Activated CD4-positive, alpha-beta T cell treated with anti-CD3 and anti-CD28 coated beads for 4 hours (primary cell): ENCODE measurements at places on chromosomes 2 and 18.
A peak's percentile ranks its signal among the peaks of the same experiment; 100 is the strongest.

DNA sequence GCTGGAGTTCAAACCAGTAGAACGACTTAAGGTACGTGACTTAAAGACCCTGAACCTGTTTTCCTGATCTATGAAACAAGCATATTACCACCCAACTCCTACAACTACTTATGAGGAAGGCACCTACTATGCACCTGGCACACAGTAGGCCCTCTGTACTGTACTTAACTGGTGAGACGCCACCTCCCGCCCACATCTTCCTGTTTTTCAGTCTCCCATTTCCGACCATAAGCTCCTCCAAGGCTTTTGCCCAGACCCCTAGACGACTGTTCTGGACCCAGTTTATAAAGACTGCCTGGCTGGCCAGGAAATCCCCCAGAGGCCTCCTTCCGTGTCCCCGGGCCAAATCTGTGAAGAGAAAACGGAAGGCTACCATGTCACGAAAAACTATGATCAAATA lies 1.5 kb downstream of the GALNT14 start:
- no peak for DNase-seq

DNA sequence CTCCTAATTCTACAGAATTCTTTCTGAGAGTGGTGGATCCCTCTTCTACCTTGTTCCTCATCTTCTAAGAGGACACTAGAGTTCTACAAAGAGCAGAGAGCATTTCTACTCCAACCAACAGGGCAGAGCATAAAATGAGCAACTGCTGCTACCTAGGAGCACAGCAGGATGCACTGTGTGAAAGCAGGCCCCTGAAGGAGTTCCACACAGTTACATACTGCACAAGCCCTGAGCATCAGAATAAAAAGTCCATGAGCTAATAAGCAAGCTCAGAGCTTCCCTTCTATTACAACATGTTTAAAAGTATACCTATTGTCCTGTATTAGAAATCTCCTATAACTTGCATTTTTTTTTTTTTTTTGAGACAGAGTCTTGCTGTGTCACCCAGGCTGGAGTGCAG lies 8.4 kb downstream of the FHL2 start:
- DNase-seq, result no peak

- DNase-seq, result no peak
Observed at GRCh38 chr2:9574331-9574730, 18.7 kb upstream of the ADAM17 start.

DNA sequence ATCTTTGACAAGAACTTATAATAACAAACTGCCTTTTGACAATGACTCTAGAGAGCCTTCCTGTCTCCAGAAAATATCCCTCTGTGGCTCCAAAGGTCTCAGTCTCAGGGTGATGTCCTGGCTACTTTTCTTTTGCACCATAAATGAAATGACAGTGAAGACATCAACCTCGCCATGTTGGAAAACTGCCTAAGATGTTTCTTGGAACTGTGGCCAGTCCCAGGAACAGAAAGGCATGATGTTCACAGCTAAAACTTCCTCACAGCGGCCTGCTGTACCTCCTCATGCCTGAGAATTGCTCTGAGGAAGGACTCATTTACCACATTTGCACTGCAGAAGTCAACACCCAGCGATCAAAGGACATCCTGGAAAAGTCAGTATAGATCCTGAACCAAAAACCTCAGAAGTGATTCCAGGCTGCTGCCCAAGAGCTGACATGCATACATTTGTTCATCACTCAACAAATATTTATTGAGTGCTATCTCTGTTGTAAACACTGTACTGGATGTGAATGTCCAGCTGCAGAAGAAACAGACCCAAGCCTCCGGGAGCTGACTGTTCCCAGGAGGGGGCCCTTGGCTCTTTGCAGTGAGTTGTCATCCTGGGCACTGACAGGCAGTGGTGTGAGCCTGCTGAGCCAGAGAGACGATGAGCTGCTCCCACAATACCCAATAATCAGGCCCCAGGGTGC lies 64.3 kb upstream of the ACSL3 start:
- DNase-seq, result no peak

DNA sequence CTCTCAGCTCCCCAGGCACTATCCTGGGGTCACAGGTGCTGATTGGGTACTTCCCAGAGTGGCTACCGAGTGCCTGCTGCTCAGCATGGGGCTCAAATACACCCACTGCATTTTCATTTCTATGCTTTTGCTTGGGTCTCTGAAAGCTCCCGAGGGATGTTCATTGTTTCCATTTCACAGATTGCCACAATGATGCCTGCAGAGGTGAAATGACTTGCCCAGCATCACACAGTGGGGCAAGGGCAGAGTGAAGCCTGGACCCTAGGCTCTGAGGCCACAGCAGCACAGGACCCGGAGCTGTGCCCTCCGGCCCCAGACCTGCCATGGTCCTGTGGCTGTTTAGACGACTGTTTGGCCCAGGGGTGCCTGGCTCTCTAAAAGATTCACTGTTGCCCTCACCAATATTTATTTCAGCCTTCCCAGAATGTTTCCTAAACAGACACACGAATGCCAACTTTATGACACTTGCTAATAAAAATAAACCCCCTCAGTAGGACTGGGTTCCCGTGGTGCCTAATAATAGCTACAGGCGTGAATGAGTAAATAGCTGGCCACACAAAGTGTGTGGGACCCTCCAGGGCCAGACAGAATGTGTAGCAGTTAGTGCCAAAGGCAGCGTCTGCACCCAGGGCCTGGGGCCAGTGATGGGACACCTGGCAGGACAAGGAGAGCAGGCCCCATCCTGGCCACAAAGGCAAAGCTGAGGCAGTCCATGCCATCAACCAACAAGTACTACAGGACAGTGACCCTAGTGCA lies 11.5 kb upstream of the ST8SIA5 start:
- DNase-seq, result no peak

DNA sequence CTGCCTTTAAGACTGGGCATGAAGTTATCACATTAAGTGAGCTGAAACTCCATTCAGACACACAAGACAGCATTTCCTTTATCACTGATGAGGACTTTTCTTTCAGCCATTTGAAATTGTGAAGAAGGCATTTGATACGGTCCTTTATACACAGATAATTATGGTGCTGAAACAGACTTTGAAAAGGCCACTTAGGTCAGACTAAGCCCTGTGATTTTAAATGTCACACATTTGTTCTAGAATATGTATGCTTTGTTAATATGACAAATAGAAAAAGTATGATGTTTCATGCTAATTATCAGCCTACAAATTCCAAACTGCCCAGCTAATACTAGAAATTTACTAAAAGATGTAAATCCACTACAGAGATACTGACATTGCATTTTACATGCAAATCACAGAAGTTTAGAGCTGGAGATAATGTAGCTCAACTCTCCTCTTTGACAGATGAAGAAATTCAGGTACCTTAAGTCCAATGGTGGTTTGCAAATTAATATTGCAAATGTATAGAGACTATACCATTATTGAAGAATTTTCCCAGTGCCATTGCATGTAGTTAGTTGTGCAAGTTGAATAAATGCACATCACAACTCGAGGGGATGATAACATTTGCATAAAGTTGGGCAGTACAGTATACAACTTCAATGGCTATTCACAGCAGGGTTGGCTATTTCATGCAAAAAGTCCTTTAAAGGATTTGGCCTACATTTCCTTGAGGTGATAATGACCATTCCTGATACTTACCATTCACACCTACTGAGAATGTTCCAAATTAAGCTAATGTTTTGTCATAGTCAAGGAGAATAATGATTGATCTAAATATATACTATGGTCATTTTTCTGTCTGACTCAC lies 175.2 kb downstream of the UPP2 start:
- no peak for DNase-seq

- no peak for DNase-seq
Observed at GRCh38 chr18:77619525-77619924, 369.9 kb downstream of the GALR1 start.

- no peak for DNase-seq
Observed at GRCh38 chr18:40962784-40963183, 992.2 kb upstream of the PIK3C3 start.

DNA sequence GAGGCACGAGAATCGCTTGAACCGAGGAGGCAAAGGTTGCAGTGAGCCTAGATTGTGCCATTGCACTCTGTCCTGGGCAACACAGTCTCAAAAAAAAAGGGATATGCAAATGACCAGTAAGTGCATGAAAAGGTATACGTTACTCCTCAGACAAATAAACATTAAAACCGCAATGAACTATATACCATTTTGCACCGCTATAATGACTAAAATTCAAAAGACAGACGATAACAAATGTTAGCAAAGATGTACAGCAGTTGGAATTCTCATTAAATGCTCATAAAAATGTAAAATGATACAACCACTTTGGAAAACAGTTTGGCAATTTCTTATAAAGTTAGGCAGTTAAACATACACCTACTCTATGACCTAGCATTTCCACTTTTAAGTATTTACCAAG lies 67.4 kb upstream of the MSH6 start:
- DNase-seq, result no peak

GRCh38 chr2:74806920-74807319 lies 27.0 kb upstream of the HK2 start:
- no peak for DNase-seq

GRCh38 chr2:6442252-6442985 lies 423.3 kb downstream of the CMPK2 start:
- DNase-seq, result no peak

GRCh38 chr2:98461498-98462049 lies 16.9 kb downstream of the INPP4A start:
- peak; percentile 1 for DNase-seq

DNA sequence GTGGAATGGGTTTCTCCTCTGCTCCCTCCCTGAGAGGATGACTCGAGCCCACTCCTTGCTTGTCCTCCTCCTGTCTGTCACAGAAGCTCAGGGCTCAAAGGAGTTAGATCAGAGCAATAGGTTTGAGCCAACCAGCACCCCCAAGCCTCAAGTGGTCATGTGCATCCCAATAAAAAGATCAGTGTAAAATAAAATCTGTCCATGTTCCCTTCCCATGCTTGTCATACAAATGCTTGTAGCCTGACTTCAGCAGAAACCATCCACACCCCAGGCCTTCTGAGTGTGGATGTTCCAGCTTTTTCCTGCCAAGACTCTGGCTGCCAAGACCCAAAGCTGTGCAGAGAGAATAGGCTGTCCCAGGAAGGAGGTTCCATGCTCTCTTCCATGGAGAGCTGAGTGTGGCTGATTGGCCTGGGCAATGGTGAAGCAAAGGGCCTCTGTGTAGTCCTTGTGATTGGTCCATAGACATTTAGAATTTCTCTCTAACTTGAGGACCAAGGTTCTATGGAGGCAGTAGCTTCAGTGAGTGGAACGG lies 67.4 kb downstream of the GYPC start:
- no peak for DNase-seq

DNA sequence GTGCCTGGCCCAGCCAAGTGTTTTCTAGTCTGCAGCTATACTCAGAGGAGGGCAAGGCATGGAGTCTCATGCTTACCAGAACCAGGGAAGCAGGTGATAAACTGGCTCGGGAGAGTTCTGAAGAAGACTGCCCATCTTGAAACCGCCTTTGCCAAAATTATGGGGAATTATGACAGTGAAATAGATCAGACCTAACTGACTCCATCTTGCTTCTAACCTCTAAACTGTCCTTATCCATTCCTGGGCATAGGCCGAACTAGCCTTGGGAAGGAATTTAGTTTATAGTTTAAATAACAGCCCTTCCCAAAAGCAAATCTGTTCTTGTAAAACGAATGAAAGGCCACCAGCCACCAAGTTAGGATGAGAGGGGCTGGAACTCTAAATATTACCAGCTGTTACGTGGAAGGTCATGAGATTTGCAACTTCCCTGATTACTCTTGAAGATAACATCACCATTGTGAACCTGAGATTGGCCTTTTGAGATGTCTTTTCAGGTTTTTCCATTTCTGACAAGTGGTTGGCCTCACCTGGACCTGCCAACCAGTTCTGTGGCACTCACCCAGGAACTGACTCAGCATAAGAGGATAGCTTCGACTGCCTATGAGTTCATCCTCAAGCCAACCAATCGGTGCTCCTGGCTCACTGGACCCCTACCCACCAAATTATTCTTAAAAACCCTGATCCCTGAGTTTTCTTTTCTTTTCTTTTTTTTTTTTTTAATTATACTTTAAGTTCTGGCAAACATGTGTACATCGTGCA lies 23.4 kb downstream of the CHCHD5 start:
- no peak for DNase-seq

DNA sequence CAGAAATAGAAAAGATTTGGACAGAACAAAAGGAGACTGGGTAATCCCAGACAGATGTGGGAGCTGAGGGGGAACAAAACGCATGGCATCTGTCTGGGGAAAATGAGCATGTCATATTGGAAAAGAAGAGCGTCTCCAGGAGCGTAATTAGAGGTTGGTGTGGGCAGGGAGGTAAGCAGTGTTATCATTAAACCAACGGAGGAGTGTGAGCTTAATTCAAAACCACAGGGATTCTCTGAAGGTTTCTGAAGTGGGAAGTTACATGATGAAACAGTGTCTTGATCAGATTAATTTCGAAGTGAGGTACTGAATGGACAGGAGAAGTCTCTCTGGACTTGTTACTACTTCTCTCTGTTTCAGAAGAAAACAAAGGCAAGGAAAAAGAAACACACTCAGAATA lies 53.3 kb downstream of the DTNB start:
- no peak for DNase-seq

GRCh38 chr2:20410556-20411277 lies 36.2 kb upstream of the RHOB start:
- DNase-seq, result no peak

DNA sequence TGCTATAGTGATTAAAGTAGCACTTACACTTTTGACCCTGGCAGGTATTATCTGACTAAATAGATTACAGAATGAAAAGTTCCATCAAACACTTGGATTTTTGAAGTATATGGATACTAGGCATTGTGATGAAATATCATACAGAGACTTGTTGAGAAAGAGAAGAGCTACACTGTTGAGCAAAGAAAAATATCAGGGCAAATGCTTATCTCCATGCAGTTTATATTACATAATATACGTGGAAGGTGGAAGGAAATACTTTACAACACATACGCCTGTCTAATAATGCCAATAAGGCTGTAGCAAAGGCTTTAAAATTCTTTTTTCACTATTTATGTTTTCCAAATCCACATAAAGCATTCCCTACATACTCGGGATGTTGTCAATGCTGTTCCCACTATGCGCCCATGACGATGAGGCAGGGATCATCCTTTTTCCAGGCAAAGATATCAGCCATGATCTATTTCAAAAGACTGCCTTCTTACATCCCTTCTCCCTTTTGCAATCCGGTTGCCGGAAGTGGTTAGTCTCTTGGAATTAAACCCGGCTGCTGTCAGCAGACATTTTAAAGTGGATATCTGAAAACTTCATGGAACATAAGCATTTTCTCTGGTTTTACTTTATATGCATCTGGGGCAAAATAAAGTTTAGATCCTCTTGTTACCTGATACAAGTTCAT lies 92.6 kb upstream of the ITGA4 start:
- no peak for DNase-seq

GRCh38 chr2:2902547-2903281 lies 474.9 kb downstream of the EIPR1 start:
- no peak for DNase-seq

DNA sequence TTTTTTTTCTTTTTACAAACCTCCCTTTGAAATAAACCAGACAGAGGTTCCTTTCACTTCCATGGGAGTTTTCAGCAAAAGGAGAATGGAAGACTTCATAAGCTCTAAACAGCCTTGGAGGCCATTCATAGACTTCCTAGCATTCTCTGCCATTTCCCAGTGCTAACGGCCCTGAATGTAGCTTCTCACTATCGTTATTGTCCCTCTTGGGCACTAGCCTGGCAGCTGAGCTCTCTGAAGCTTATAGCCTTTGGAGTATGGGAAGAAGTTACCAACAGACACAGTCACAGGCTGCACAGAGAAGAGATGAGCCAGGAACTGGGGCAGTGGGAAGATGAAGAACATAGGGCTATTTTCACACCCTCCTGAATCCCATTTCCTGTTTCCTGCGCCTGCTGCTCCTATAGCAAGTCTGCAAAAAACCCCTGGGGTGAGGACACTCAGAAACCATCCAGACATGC lies 29.1 kb upstream of the EPC2 start:
- no peak for DNase-seq

GRCh38 chr18:7666195-7666776 lies 99.2 kb downstream of the PTPRM start:
- DNase-seq, result no peak
